AG09319 (cell line): ENCODE measurements at places on chromosomes 4 and X.

GRCh38 chr4:101807351-101807750, 16.8 kb downstream of the BANK1 start:
- no peak for DNase-seq

DNA sequence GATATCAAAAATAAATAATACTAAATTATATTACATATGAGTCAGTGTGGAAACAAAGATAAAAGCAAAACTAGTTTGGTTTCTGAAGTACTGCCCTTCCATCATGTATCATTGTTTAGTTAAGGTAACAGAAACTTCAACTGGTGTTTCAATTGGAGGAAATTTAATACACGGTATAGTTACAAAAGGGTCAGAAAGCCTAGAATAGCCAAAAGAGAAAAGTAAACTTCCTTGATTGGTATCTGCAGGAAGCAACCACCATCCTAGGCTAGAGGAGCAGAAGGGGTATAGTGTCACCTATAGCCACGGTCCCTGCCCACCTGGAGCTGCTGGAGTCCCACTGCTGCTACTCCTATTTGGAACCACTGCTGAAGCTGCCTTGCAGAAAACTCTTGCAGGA, 185.6 kb downstream of the SLC7A11 start:
- no peak for DNase-seq

DNA sequence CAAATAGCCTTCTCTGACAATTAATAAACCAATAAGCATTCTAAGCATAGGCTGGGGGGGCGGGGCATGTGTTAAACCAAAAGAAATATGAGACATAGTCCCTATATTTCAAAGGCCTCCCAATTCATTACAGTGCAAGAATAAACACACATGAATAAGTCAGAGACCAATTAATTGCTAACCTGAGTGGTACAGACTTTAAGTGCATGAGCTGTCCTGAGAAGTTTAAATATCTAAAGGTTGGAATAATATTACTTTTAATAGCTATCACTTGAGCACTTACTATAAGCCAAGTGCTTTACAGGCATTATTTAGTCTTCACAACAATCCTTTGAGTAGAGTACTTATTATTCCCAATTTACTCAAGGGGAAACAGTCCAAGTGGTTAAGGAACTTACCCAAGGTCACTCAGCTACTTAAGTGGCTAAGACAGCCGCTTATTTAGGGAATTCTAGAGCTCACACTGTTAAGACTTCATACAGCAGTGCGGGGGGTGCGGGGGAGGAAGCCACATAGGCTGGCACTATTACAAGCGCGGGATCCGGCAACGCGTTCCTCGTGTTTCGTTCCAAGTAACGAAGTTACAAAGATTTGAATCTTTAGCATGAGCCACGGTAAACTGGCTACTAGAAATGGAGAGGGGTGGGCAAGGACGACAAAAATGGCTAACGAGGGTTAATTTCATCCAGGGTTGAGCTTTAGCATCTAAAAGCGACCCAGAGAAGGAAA, 1.4 kb downstream of the THOC2 start:
- no peak for DNase-seq

DNA sequence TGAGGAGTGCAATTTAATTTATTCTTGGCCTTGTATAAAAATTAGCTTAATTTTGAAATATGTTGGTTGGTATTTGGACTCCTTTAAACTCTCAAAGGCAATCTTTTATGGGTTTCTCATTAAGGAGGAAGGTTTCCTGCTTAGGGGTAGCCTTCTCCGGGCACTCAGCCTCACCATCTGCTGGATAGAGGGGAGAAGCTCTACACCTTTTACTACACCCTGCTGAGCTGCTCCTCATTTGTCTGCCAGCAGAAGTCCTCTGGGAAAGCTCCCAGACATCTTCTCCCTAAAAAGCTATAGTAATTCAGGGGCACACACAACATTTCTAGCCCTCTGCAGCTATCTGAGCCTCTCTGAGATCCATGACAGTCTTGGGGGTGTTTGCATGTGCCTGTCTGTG, 179.1 kb downstream of the SOWAHB start:
- DNase-seq, result no peak

DNA sequence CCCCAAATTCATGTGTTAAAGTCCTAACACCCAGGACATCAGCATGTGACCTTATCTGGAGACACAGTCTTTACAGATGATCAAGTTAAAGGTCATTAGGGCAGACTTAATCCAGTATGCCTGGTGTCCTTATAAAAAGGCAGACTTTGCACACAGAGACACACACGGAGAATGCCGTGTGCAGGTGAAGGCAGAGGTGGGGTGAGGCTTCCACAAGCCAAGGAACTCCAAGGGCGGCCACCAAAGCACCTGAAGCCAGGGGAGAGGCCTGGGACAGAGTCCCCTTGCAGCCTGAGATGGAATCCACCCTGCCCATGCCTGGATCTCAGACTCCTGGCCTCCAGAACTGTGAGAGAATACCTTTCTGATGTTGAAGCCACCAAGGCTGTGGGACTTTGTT, 26.1 kb upstream of the SORCS2 start:
- no peak for DNase-seq

DNA sequence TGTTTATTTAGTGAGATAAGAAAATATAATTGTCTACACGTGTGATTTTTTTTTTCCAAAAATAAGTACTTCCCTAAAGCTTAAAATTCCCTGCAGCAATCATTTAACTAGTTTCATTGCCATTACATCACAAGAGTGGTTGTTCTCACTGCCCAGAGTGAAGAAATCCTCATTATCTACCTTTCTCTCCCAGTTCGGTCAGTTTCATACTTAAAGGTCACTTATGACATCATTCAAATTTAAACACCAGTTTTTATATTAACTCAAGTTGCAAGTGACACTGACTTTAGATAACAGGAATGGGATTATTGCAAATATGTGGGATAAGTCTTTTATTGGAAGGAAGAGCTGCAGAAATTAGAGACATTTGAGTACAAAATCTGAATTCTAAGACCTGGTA, 1699.8 kb upstream of the IGFBP7 start:
- DNase-seq, result no peak

DNA sequence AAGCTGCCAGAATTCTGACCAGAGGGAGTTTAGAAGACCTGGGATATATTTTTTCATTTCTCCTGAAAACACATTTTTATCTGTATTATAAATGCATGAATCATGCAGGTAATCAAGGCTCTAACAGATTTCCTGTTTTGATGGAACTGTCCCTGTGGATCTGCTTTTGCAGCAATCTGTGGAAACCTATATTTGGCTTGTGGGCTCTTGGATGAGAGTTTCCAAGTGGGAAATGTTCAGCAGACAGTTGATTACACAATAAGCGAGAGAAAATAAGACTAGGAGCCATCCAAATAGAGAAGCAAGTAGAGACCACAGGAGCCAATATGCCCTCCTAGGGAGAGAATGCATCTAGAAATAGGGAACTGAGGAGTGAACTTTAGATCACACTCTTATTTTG, 105.0 kb downstream of the NDST3 start:
- no peak for DNase-seq

GRCh38 chr4:14188214-14188613, 560.7 kb upstream of the BOD1L1 start:
- DNase-seq, result no peak

- DNase-seq, result no peak
These were observed 158.0 kb downstream of the SH2D1A start for GRCh38 chrX:124504111-124504983.

DNA sequence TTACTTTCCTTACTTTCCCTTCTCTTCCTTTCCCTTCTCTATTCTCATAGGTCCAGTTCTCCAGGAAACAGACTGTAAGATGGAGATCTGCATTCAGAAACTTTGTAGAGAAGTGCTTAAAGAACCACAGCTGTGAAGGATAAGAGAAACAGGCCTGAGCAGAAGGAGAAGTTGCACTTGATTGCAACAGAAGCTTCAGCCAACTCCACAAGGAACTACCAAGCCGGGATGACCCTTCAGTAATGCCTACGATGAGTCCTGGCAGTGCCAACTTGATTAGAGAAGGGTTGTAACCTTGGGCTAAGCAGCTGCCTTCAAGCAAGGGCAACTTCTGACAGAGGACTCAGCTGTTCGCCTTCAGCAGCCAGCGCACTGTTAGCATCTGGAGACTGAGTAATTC, 413.3 kb upstream of the RASGEF1B start:
- no peak for DNase-seq

- DNase-seq, result no peak
These were observed 2.7 kb downstream of the TIMM17B start for GRCh38 chrX:48894891-48895290.

DNA sequence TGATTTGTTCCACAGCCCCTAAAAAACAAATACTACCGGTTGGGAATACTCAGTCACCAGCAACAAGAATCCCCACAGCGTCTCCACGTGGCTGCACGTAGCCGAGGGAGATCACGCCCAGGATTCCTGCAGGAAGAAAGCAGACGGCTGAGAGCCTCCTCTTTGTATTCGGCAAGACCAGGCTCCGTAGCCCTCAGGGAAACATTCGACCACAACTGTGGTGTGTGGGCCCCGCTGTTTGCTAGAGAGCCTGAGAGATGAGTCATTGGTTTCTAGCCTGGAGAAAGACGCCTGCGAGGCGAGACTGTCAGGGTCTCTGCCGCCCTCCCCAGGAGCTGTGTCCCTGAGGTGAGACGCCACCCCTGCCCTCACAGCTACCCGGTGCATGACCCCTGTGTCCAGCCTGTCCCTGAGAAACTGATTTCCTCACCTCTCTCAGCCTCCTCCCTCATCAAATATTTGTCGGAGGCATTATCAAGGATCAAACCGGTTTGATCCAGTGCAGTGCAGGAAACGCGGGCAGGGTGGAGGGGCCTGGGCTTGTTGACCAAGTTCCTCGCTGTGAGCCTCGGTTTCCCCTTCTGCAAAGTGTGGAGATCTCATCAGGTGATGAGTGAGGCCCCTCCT, 4.7 kb upstream of the S100P start:
- DNase-seq, result peak; percentile 42

DNA sequence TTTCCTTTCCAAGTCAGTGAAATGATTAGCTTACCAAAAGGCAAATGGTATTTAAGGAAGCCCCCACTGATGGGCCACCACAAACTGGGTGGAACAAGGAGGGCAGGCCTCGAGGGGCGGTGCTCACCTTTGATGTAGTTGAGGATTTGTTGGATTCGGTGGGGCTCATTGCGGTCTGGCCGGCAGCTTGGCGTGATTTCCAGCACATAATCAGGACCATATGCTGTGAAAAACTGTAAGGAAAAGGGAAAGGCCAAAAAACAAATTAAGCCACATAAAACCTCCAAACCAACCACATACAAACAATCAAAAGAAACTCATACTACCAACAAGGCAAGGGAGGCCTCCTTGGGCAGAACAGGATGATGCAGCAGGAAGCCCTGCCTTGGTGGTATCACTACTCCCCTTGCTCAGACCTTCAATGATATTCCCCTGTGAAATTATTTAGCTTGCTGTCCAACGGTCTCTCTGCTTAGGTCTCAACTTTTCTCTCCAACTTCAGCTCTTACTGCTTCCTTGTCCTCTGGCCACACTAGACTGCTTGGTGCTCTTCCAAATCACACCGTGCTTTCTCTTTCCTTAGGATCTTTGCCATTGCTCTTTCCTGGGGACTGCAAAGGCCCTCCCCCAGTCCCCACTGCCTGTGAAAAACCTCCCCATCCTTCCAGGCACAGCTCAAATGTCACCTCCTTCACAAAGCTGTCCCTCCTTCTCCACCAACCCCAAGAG, 46.1 kb upstream of the CITED1 start:
- DNase-seq, result peak; percentile 43

DNA sequence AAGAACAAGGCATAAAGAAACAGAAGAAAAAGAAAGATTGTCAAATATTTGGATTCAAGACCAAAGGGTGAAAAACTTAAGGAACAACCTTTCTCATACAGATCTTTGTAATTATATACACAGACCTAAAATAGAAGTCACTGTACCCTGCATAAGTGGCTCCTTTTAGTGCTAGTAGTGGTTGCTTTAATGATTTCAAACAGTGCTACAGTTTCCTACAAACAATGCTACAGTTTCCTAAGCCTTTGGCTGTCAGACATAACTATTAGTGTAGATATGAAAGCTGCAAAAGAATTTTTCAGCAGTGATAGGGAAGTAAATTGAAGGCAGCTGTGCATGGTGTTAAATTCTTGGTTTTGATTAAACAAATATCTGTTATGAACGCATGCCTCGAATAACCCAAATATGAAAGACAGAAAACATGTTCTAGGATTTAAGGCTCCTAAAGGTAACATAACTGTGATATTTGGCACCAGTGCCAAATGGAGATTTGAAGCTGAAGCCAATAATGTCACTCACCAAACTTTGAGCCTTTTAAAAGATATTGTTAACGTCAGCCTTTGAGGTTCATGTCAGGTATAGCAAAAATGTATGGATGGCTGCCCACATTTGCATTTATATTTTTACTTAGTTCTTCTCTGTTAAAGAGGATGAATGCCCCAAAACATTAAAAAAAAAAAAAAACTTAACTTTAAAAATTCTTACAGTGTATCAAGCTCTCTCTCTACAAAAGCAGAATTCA, 36.6 kb downstream of the SMARCAD1 start:
- DNase-seq, result no peak

GRCh38 chr4:112206431-112206830, 25.2 kb upstream of the AP1AR start:
- DNase-seq, result no peak

GRCh38 chr4:61254406-61254805, 54.3 kb downstream of the ADGRL3 start:
- no peak for DNase-seq

DNA sequence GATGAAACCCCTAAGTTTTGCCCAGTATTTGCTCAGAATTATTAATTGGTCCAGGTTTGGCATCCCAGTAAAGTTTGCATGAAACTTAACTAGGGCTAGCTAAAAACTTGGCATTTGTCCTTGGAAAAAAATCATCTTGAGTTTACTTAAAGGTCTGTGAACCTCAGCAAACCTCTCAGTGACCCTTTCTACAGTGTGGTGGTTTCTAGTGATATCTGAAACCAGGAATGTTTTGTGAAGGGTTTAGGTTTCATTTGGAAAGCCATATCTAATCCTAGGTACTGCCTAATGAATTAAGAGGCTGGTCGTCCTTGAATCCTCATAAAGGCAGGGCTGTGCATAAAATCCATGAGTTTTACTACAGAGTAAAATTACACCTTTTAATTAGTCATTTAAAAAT, 218.5 kb upstream of the ANKRD50 start:
- DNase-seq, result peak; percentile 80

GRCh38 chr4:53371843-53372521, 5.5 kb upstream of the FIP1L1 start:
- DNase-seq, result no peak

DNA sequence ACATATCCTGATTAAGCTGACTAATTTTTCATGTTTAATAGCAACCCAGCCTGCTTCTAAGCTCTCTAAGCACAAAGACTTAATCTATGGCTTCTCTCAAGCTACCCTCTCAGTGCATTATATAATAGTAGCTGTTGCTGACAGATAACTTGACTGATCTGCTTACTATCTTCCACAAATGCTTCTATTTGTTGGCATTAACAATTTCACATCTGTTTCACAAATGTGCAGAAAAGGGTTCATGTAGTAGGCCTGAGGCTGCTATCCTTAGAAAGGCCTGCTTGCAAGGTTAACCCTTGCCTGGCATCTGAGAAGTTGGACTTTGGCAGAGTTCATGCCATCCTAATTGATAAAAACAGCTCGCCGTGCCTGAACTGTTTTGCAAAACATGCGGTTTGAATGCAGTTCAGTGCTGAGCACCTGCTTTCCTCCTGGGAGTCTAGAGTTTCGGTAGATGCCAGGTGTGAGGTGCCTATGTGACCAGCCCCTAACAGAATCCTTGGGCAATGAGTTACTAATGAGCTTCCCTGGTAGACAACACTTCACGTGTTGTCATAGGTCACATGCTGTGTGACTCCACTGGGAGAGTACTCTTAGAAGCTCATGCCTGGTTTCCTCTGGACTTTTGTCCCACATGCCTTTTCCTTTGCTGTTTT, 68.4 kb downstream of the NSG1 start:
- no peak for DNase-seq
